Kidney (tissue), 22 donors: ENCODE measurements at places on chromosomes 12 and 14.

DNA sequence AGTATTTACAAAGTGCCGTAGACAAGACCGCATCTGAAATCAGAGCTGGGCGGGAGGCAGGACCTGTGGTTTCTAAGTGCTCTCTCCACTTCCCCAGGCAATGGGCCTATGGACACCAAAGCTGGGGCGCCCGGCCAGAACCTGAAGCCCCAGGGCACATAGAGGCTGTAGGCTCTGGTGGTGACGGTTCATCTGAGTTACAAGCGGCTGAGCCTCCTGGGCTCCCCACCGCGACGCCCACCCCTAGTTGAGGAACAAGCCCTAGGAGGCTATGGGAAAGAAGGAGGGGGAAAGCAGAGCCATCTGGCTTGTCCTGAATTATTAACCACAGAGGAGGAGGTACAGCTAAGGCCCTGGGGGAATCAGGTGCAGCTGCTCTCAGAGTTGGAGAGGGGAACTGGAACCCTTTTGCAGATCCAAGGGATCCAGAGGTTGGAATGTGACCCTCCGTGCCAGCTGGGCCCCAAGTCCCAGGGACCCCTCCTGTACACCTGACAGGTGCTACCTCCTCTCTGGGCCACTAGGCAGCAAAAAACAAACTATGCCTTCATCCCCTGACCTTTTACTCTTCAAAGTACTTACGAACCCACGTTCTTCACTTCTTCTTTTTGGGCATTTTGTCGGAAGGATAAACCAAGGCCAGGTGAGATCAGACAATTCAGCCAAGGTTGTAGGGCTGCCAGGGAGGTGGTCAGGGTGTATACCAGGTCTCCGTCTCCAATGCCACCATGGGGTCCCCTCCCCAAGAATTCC, 77.2 kb downstream of the ARL6IP4 start:
- peak; percentile 62 for DNase-seq
- H3K36me3 ChIP-seq, result no peaks in the 10 kb centered on the region
- H3K27me3 ChIP-seq, result no peaks in the 10 kb centered on the region
- no peak overlapping the region for H3K4me3 ChIP-seq
- H3K27ac ChIP-seq, result no peak overlapping the region

GRCh38 chr14:73245480-73246325, 8.4 kb downstream of the PAPLN start:
- no peak overlapping the region for H3K27ac ChIP-seq
- peak; percentile 58 for DNase-seq
- no peaks in the 10 kb centered on the region for H3K4me1 ChIP-seq
- H3K27me3 ChIP-seq, result no peaks in the 10 kb centered on the region
- no peaks in the 10 kb centered on the region for H3K36me3 ChIP-seq

GRCh38 chr14:39203659-39204606, 28.9 kb downstream of the PNN start:
- no peak overlapping the region for H3K4me3 ChIP-seq
- no peaks in the 10 kb centered on the region for H3K27me3 ChIP-seq
- H3K36me3 ChIP-seq, result no peaks in the 10 kb centered on the region
- no peak for DNase-seq
- no peak overlapping the region for H3K27ac ChIP-seq

DNA sequence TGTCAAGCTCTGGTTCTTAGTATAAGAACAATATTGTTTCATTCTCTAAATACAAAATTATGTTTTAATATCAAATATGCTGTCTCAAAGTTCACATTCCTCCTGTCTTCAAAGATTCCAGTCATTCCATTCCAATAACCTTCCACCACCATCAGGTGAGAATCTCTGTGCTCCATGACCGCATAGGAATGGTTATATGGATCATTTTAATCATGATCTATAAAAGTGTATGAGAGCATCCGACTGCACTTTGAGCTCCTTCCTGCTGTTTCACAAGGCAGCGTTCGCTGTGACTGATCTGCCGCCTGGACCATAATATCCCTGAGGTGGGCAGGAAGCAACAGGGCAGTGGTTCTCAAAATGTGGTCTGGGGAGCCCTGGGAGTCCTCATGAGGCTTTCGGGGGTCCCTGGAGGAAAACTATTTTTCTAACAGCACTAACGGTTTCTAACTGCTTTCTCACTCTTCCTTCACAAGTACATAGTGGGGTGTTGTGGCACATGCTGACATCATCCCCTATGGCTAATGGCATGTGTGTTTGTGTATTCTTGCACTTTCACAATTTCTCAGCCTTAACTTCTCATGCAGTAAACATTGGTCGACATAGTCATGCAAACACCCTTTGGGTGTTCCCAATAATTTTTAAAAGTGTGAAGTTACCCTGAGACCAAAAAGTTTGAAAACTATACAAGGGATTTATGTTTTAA, 137.4 kb downstream of the ANO2 start:
- DNase-seq, result no peak
- no peak overlapping the region for H3K4me3 ChIP-seq
- H3K4me1 ChIP-seq, result no peaks in the 10 kb centered on the region
- no peaks in the 10 kb centered on the region for H3K36me3 ChIP-seq
- no peaks in the 10 kb centered on the region for H3K27me3 ChIP-seq
- no peak overlapping the region for H3K27ac ChIP-seq

- H3K27me3 ChIP-seq, result no peaks in the 10 kb centered on the region
- no peaks in the 10 kb centered on the region for H3K36me3 ChIP-seq
- no peak overlapping the region for H3K27ac ChIP-seq
- no peaks in the 10 kb centered on the region for H3K4me1 ChIP-seq
- H3K4me3 ChIP-seq, result no peak overlapping the region
Measured at GRCh38 chr14:100116134-100116533, 43.3 kb downstream of the DEGS2 start.

- DNase-seq, result no peak
- no peaks in the 10 kb centered on the region for H3K4me1 ChIP-seq
- no peak overlapping the region for H3K4me3 ChIP-seq
Measured at GRCh38 chr12:54649825-54650224, 1.7 kb upstream of the DCD start.

- no peaks in the 10 kb centered on the region for H3K4me1 ChIP-seq
- no peaks in the 10 kb centered on the region for H3K27me3 ChIP-seq
- DNase-seq, result no peak
- no peaks in the 10 kb centered on the region for H3K36me3 ChIP-seq
- no peak overlapping the region for H3K27ac ChIP-seq
Measured at GRCh38 chr14:90154110-90154509, 92.3 kb downstream of the KCNK13 start.

DNA sequence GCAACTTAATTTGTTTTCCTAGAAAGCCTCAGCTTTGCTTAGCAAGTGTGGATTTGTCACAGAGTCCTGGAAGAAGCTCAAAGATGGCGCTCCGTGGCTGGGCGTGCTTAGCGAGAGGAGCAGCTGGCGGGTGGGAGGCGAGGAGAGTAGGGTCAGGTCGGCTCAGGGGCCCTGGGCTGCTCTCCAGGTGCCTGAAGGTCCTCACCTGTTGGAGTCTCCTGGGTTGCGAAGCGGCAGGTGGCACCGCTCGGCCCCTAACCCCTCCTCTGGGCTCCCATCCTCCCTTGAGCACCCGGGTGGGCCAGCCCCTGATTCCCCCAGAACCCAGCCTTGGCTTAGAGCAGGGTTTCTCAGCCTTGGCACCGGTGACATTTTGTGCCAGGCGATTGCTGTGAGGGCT, 25.1 kb downstream of the LRTM2 start:
- no peak overlapping the region for H3K27ac ChIP-seq
- no peak for DNase-seq
- H3K4me1 ChIP-seq, result no peaks in the 10 kb centered on the region
- H3K36me3 ChIP-seq, result no peaks in the 10 kb centered on the region
- no peaks in the 10 kb centered on the region for H3K27me3 ChIP-seq

DNA sequence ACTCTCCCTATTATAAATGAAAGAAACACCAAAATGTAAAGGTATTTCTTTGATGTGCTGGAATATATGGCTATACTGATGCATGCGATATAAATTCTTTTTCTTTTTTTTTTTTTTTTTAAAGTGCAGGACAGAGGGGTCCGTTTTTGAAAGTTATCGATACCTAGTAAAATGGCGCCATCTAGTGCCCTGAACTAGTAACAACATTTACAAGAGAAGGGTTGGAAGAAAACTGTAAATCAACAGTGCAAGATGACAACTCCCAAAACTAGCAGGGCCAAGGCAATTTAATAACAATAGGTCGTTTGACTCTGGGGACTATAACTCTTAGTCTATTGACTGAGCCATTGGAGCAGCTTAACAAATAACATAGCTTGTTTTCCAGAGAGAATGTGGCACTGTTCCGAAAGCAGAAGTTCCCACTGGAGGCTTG, 137.7 kb downstream of the SPTSSA start:
- no peaks in the 10 kb centered on the region for H3K27me3 ChIP-seq
- no peaks in the 10 kb centered on the region for H3K36me3 ChIP-seq
- H3K4me1 ChIP-seq, result no peaks in the 10 kb centered on the region

DNA sequence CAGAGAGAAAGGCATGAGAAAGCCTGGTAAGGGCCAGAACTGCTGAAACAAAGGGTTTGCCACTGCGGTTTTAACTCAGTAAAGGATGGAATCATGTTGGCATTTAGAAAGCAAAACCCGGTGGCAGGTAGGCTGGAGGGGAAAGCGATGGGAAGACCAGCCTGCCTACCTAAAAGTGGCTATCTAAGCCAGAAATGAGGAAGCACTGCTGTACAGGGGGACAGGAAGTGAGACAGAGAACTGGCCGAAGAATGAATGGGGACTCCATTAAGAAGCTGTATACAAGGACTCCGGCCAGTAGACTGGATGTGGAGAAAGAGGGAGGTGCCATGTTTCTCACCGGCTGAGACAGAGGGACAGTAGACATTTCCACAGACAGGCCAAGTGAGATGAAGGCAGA, 48.2 kb downstream of the PPM1H start:
- no peak for DNase-seq
- no peaks in the 10 kb centered on the region for H3K27me3 ChIP-seq
- H3K4me1 ChIP-seq, result no peaks in the 10 kb centered on the region
- no peak overlapping the region for H3K4me3 ChIP-seq
- no peak overlapping the region for H3K27ac ChIP-seq
- H3K36me3 ChIP-seq, result no peaks in the 10 kb centered on the region

- no peak overlapping the region for H3K4me3 ChIP-seq
- H3K36me3 ChIP-seq, result no peaks in the 10 kb centered on the region
- H3K27ac ChIP-seq, result no peak overlapping the region
- H3K4me1 ChIP-seq, result peaks cover 5% of the 10 kb centered on the region
- DNase-seq, result no peak
Measured at GRCh38 chr12:81245458-81245857, 167.6 kb downstream of the ACSS3 start.

GRCh38 chr14:95309261-95310051, 10.3 kb downstream of the CLMN start:
- H3K27me3 ChIP-seq, result no peaks in the 10 kb centered on the region
- H3K36me3 ChIP-seq, result no peaks in the 10 kb centered on the region
- no peak overlapping the region for H3K27ac ChIP-seq
- no peak for DNase-seq
- no peak overlapping the region for H3K4me3 ChIP-seq

GRCh38 chr12:75561921-75562320, 50.5 kb upstream of the KRR1 start:
- H3K27me3 ChIP-seq, result no peaks in the 10 kb centered on the region
- no peak overlapping the region for H3K4me3 ChIP-seq
- no peak for DNase-seq
- H3K4me1 ChIP-seq, result no peaks in the 10 kb centered on the region
- no peak overlapping the region for H3K27ac ChIP-seq
- no peaks in the 10 kb centered on the region for H3K36me3 ChIP-seq

DNA sequence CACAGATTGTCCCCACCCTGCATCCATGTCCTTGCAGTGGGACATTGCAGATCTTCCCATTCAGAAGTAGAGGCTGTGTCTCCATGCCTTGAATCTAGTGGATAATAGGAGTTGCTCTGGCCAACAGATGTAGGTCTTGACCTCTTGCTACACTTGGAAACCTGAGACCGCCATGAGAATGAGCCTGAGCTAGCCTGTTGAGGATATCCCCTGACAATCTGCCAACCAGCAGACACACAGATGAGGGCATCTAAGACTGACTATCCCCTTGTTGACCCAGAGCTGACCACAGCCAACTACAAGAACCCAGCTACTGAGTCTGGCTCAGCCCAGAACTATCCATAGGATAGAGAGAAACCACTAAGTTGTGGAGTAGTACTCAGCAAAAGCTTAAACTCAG, 161.1 kb upstream of the NOS1 start:
- no peaks in the 10 kb centered on the region for H3K36me3 ChIP-seq
- H3K27me3 ChIP-seq, result no peaks in the 10 kb centered on the region
- no peak for DNase-seq
- H3K27ac ChIP-seq, result no peak overlapping the region
- no peaks in the 10 kb centered on the region for H3K4me1 ChIP-seq

- H3K4me1 ChIP-seq, result peaks cover 10% of the 10 kb centered on the region
- no peak for DNase-seq
- no peaks in the 10 kb centered on the region for H3K36me3 ChIP-seq
- no peaks in the 10 kb centered on the region for H3K27me3 ChIP-seq
Measured at GRCh38 chr14:69695322-69696203, 71.4 kb upstream of the SRSF5 start.

- DNase-seq, result no peak
- H3K27ac ChIP-seq, result no peak overlapping the region
- no peaks in the 10 kb centered on the region for H3K27me3 ChIP-seq
Measured at GRCh38 chr12:25817166-25817565, 141.3 kb upstream of the RASSF8 start.

DNA sequence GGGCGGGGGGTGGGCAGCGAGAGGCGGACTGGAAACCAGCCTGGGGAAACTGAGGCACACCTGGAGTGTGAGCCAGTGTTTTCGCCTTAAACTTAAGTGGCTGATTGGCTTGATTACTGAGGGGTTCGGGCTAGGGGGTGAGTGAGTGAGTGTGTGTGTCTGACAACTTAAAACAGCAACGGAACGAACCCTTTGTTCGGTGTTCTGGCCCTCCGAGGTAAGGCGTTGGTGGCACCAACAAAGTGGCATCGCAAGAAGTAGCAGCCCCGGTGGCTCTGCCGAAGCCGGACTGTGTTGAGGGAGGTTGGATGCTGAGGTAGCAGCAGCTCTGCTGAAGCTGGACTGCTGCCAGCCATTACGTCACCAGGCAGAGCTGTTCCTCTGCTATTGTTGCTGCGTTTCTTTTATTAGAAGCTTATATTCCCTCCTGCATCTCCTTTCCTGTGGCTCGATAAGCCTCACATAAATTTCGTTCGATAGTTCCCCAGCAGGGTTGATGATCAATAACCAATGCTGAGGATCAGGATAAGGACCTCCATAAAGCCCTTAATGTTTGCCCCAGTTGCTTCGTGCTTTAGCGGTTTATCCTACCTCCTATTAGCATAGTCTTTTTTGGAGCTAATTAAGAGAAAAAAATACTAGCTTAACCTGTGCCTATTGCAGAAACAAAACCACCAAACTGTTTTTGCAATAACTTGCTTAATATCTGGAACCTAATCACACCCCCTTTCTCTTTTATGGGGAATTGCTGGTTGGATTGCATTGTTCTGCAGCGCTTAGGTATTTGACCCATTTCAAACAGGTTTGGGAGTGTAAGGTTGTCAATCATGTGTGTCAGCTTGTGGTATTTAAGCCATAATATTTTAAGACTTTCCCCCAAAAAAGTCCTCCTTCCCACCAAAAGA, 1.3 kb downstream of the GPR137C start:
- H3K4me1 ChIP-seq, result no peaks in the 10 kb centered on the region
- DNase-seq, result peak; percentile 90
- H3K4me3 ChIP-seq, result peak overlapping the region; percentile 79
- no peak overlapping the region for H3K27ac ChIP-seq
- H3K27me3 ChIP-seq, result no peaks in the 10 kb centered on the region
